ENCODE measurements at places on chromosomes 13 and 19.

DNA sequence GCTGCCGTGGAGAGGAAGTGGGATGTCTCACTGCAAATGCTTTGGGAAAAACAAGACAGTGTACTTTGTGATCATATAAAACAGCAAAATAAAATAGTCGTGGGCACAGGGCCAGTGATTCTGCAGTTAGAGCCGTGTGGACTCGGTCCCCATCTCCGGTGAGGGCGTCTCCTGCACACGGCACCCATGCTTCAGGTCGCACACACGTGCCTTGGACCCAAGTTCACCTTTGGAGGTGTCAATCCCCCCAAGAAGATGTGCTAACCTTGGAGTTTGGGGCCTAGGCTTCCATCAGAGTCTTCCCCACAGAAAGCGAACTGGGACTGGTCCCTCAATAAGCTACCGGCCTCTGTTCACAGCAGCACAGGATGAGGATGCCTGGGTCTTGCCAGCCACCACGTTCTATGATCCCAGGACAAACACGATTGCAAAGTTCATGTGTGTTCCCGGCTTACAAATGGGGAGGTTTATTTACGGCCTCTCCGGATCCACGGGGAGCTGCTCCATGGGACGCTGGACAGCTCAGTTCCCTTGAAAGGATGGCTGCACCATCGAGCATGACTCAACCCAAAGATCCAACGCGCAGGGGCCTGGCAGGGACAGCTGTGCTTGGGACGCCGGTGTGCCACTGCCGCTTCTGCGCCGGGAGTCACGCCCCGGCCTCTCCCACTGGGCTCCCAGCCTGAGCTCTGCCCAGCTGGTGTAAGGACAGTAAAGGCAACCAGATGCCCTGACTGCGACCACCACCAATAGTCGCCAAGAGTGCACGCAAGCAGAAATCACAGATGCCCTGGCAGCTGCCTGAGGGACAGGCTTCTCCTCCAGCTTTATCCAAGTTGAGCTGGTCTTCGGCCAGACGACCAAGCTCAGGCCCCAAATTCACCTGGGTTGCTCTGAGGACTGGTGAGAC is 8.6 kb downstream of the GAS6 start:
- no peak for DNase-seq

- DNase-seq: no peak
Observed at GRCh38 chr19:30314056-30314804, 58.0 kb upstream of the ZNF536 start.

- peak; percentile 58 for DNase-seq
Observed at GRCh38 chr19:3135961-3136683, at the start of gene GNA15. TSS of gene GNA15 (plus strand) at chr19:3136033. CDS start at chr19:3136451, 418 bp downstream.

- DNase-seq: no peak
Observed at GRCh38 chr13:113207890-113208420, 514 bp downstream of the PCID2 start.

GRCh38 chr19:535017-535835 is 3.7 kb downstream of the CDC34 start:
- DNase-seq: no peak

Measured in GF-D8 (cell line).